NCI-H748 treated with DMSO at 0.1 percent for 48 hours (cell line): ENCODE measurements at places on chromosomes 7 and 10.

DNA sequence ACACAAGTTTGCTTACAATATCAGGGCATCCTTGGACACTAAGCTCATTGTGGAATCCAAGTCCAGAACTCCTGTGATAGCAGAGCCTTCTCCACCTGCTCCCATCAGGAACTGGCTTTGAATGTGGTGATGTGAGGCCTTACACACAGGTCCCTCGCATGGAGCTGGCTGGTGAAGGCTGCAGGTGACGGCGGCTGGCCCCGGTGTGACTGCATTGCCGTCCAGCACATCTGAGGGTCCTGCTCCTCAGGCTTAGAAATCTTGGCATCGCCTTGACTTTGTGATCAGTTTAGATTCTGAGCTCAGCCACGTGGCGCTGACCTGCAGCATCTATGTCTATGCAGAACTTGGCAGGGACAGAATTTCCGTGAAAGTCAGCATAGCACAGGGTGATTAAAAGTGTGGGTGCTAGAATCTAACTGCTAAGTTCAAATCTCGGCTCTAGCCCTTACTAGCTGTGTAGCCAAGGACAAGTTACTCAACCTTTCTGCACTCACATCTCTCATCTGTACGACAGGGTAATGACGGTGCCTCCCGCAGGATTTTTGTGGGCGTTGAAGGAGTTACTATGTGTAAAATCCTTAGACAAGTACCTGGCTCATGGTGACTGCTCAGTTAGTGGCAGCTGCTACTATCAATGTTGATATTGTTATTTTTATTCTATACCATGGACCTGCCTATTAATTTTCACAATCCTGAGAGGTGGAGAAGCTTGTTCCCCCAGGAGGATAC lies 26.6 kb downstream of the HKDC1 start:
- DNase-seq: no peak

DNA sequence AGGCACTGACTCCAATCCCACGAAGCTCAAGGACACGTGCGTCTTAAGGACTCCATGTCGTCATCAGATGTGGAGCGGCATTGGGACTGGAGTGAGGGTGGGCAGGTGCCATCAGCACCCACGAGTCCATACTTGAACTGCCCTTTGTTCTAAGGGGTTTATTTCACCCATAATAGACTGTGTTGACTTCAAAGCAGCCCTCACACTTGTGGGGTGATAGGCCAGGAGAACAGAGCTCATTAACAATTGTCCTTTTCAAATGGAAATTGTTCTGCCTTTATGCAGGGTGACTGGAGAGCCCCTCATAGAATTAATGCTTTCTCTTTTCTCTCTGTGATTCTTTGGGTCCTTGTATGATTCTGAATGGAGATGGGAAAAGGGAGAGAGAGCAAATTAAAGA lies 376.9 kb upstream of the MGMT start:
- no peak for DNase-seq

- no peak for DNase-seq
These were observed 15.3 kb upstream of the CHST12 start for GRCh38 chr7:2387897-2388636.

GRCh38 chr7:100677308-100678267 lies 4.0 kb downstream of the GNB2 start:
- DNase-seq: no peak

GRCh38 chr7:38671911-38672905 lies 41.0 kb upstream of the AMPH start:
- DNase-seq: no peak

- DNase-seq: no peak
These were observed 35.0 kb upstream of the ACSL5 start for GRCh38 chr10:112338957-112339356.
